M059J (cell line): ENCODE measurements at places on chromosomes 12 and 14. TPM values are rescaled to one million over a fixed set of nuclear protein-coding genes. Genes with fewer than 3 reads are reported as not detected.

TMEM132C gene
- total RNA-seq = not detected in 2 replicates

CCDC175 gene
- not detected in 2 replicates for total RNA-seq

TMED10 gene
- 373 and 460 TPM in 2 replicates for total RNA-seq

DNA sequence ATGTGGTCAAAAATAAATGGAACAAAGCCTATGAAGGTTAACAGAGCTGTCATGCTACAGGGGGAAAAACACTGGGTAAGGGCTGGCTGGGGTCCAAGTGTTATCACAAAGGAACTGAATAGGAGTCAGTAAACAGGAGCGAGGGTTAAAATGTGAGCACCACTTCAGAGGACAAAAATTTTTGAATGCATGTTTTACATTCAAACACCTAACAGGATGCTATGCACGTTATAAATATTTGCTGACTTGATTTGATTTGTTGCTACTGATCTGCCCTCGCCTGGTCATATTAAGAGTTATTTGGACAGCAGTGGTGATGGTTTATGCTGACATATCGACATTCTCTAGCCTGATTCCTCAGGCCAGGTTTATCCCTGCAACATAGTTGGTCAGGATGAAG lies 7.4 kb upstream of the KTN1 start:
- no peak for DNase-seq

DNA sequence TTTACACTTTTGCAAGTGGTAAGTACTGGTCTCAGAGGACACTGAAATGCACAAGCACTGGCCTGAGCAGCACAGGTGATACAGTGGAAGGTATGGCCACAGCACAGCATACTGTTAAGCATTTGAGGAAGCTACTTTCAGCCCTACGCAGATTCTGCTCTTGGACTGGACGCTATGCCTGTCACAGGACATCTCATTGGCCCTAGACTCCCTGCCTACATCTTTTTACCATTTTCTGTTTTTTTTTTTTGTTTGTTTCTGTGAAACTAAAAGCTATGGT lies 144.2 kb upstream of the ABCD2 start:
- no peak for DNase-seq
